ENCODE measurements at places on chromosomes 4 and X.

DNA sequence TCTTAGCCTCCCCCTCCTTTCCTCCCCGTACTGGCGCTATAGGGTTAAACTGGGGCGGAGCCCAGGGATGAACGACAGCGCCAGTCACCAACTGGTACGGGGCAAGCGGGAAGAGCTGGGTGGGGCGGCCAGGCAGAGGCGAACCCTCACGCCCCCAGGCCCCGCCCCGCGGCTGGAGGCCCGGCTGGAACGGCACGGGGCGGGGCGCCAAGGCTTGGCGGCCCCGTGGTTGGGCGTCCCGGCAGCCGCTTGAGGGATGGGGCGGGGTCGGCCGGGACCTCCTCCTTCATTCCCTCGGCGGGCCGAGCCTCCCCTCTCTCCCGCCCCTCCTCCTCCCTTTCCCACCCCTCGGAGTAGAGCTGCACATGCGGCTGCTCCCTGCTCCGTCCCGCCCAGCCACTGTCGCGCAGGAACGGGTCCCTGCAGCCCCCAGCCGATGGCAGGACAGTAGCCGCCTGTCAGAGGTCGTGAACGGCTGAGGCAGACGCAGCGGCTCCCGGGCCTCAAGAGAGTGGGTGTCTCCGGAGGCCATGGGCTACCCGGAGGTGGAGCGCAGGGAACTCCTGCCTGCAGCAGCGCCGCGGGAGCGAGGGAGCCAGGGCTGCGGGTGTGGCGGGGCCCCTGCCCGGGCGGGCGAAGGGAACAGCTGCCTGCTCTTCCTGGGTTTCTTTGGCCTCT lies at the start of gene EDA:
EDA (plus strand) TSS at position 335 of the 678 bp plus-strand sequence.
- DNase-seq = peak; percentile 0

DNA sequence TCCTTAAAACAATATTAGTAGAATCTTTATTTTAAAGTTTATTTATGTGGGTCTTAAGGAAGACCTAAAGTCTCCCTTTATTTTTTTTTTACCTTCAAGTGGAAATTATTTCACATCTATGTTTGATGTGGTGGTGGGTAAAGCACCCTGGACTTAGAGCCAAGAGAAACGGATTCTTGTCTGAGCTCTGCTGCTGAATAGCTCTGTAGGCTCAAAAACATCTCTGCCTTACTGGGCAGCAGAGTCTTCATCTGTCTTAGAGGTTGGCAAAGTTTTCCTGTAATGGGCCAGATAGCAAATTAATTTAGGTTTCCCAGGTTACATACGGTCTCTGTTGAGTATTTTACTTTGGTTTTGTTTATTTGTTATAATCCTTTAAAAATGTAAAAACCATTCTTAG lies 136.5 kb downstream of the CEP135 start:
- no peak for DNase-seq

GRCh38 chrX:118016422-118016821 lies 100.2 kb downstream of the KLHL13 start:
- DNase-seq = no peak

- no peak for DNase-seq
Measured at GRCh38 chr4:3217771-3218170, 31.2 kb upstream of the MSANTD1 start.

- no peak for DNase-seq
Measured at GRCh38 chr4:147753047-147753446, 21.2 kb downstream of the ARHGAP10 start.

DNA sequence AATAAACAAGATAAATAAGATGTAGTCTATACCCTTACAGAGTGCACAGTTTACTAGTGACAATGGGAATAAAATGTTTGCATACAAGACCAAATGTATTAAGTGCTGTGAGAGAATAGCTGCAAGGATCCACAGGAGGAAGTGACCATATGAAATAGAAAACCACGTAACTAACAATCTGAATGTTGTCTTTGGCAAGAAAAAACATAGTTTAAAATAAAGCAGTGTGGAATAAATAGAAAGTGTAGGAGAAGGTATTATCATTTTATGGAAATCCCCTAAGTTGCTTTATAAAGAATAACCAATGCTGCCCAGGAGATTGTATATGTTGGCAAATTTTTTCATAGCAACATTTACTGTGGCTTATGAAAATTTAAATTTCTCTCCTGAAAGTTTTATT lies 116.1 kb downstream of the PCDH7 start:
- no peak for DNase-seq

GRCh38 chr4:40228497-40229365 lies 31.9 kb downstream of the RHOH start:
- DNase-seq = no peak

GRCh38 chr4:181569553-181569952 lies 673.6 kb upstream of the TENM3 start:
- DNase-seq = no peak

DNA sequence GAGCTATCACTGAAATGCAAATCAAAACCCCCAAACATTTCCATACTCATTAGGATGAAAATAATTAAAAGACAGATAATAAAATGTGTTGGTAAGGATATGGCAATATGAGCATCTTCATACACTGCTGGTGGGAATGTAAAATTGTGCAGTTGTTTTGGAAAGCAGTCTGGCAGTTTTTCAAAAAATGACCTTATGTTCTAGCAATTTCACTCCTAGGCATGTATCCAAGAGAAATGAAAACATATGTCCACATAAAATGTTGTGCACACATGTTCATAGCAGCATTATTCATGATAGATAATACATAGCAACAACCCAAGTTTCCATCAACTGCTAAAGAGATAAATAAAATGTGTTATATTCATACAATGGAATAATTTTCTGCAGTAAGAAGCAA lies 14.8 kb upstream of the GPRASP2 start:
- DNase-seq = no peak

DNA sequence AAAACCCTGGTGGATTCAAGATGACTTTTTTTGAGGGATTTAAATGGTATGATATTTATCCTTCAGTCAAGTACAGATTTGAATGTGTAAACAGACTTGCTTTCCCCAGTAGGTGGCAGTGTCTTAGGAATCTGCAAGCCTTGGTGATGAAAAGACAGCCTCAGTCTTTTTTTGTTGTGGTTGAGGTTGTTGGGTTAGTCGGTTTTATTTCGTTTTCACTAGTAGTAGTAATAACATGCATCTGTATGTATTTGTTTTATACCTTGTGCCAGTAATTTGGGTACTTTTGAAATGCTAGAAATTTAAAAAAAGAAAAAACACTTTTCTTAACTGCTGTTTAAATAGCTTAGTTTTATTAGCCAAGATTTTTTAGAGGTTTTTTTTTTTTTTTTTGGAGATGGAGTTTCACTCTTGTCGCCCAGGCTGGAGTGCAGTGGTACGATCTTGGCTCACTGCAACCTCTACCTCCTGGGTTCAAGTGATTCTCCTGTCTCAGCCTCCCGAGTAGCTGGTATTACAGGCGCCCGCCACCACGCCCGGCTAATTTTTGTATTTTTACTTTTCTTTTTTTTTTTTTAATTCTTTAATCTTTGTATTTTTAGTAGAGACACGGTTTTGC lies 39.2 kb downstream of the COPS4 start:
- DNase-seq = no peak

DNA sequence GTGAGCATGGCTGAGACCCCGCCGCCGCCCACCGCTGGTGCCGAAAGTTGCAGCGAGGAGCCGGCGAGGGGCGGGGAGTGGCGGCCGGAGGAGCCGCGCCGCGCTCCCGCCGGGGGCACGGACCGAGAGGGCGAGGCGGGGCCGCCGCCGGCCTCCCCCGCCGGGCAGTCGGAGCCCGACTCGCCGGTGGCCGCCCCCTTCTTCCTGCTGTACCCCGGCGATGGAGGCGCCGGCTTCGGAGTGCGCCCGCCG lies 16.5 kb downstream of the UTP3 start:
- DNase-seq = no peak

- no peak for DNase-seq
Measured at GRCh38 chr4:78512357-78512920, 39.1 kb upstream of the ANXA3 start.

DNA sequence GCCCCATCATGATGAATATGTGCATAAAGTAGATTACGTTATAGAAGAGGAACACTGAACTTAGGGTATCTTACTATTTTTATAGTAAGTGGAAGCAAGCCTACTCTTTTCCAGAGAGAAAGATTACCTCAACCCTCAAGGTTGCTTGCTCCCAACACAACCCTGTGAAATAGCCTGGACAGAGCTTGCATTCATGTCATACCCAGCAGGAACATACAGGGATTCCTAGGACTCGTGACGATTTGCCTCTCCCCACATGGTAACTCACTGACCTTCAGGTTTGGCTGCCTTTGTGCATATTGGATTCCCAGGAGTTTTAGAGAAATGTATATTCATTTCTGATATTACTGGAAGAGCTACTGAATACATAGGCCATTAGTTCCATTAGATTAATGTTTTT lies 80.5 kb downstream of the BLTP1 start:
- no peak for DNase-seq

DNA sequence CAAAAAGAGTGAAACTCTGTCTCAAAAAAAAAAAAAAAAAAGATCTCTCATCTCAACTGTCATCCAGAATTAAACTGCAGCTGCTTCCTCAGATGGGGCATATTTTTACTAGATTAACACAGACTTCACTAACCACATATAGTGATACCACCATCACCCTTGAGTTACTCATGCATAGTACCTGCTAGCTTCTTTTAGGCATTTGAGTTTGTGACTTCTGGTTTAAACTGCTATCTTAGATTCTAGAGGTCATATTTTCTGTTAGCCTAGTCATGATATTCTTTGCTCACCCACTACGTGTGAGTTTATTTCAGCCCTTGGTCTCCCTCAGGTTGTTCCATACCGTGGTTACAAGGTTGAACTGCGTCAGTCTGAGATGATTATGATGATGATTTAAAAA lies 154.9 kb upstream of the BMP3 start:
- DNase-seq = no peak

- DNase-seq = no peak
Measured at GRCh38 chr4:103197765-103198110, 405 bp downstream of the CENPE start.

DNA sequence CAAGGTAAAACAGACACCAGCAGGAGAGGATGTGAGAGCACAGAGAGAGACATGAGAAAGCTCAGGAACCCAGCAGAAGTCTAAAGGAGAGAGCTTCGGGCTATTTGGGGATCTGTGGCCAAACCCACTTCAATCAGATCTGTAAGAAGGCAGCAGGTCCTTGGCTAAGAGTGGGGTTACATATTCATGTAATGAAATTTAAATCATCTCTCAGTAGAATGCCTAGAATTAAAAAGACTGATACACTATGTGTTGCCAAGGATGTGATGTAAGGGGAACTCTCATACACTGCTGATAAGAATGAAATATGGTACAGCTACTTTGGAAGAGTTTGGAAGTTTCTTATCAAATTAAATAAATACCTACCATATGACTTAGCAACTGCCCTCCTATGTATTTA lies 35.8 kb downstream of the PDE5A start:
- DNase-seq = no peak

GRCh38 chr4:6956434-6957147 lies 47.0 kb downstream of the TBC1D14 start:
- no peak for DNase-seq

GRCh38 chr4:13399257-13399656 lies 84.9 kb downstream of the RAB28 start:
- DNase-seq = no peak

- DNase-seq = no peak
Measured at GRCh38 chrX:78322863-78323262, 4.5 kb downstream of the CYSLTR1 start.

DNA sequence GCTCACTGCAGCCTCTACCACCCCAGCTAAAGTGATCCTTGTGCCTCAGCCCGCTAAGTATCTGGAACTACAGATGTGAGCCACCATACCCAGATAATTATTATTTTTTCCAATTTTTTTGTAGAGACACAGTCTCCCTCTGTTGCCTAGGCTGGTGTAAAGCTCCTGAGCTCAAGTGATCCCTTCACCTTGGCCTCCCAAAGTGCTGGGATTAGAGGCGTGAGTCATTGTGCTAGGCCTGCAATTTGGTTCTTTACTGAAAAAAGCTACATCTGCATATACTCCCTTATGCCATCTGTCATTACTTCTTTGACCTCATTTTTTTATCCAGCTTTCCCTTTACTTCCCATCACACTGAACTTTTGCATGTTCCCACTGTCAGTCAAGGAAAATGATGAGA lies 2012.4 kb upstream of the IGFBP7 start:
- no peak for DNase-seq

DNA sequence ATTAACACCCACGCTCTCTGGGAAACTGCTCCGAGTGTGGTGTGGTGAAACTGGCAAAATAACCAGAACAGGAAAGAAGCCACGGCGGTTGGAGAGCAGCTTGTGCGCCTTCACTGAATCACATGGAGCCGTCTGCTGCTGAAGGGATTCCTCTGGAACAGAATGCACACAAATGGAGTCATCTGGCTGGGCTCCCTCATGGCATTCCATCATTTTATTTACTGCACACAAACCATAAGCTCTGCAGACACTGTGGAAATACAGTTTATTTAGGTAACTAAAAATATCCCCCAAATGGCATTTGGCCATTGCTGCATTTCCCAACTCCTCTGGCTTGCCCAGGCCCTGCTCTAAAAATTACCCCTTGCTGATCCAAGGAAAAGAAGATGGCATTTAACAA lies 187.0 kb upstream of the S100G start:
- no peak for DNase-seq

DNA sequence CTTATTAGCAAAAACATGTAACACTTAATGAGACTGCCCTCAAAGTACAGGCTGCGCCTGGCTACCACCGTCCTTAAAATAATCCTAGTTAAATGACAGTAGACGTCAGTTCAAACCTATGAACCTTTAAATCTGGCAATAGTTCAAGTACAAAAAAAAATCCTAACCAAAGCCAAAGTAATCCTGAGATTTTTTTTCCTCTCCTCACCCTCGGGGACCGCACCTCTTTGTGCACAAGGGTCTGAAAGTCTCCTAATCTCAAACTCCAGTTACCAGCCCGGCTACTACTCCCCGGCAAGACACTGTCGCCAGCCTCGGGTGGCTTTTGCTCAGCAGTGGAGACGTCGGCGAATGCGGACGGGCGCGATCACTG lies 439 bp downstream of the SEC31A start:
- DNase-seq = no peak

DNA sequence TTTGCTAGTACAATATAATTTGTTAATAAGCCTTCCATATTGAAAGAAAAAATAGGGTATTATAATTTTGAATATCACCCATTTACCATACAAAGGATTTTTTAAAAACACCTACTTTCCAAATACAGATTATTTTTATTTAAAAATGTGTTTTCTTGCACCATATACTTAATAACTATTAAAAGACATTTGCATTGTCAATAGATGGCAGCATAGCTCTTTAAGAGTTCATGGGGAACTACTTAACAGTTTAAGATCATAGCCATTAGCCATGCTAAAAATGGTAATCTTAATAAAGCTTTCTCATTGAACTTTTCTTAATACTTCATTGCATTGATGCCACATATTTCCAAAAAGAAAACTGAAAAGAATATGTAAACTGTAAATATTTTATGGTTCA lies 1995.9 kb downstream of the C4orf33 start:
- no peak for DNase-seq

DNA sequence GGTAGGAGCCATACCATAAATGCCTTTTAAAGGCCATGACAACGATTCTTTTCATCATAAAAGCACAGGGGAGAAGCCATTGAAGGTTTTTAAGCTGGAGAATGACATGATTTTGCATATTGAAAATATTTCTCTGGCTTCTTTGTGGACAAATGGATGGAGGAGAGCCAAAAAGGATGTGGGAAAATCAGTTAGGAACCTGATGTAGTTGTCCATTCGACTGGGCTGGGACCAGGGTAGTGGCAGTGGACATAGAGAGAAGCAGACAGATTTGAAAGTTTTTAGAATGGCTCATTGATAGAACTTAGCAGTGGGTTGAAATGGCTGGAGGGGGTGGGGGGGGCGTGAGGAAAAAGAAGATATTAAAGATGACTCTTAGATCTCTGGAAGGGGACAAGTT lies 19.7 kb upstream of the MSN start:
- DNase-seq = no peak
